ENCODE measurements at places on chromosomes 1 and 21.

- DNase-seq: no peak
Observed at GRCh38 chr1:210653771-210654170, 325.1 kb downstream of the HHAT start.

DNA sequence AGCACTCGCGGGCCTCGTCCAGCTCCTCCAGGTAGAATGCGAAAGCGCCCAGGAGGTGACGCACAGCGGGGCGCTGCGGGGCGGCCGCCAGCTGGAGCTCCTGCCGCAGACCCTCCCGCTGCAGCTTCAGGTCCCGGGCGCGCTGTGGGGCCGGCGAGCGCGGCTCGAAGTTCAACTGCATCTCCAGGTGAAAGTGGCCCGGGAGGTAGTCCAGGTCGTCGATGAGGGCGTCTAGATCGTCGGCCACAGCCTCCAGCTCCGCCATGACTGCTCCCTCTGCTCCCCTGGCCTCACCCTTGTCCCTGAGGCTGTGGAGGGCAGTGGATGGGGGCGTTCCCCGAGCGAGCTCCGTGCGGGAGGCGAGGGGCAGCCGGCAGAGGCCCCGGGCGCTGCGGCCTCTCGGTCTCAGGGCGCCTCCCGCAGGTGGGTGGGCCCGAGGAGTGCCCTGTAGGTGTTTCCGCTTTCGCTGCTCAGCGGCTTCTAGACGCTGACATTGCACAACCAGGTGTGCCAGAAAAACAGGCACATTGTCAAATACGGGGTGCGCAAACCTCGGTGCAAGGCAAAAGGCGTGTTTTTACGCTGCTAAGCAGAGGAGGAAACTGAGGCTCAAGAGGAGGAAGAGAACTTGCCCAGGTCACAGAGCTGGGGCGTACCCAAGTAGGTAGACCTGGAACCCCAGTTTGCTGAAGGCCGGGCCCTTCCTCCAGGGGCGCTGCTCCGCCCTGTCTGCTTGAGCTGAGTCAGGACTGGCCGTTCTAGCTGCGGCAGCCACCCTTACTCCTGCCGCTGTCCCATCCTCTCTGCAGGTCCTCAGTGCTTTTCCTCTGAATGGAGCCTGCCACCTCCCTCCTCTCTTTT is at the start of gene TTC22:
Gene TTC22 (minus strand): TSS at position 425 of the 861 bp plus-strand sequence. CDS start 160 bp downstream, at position 265.
- no peak for DNase-seq

DNA sequence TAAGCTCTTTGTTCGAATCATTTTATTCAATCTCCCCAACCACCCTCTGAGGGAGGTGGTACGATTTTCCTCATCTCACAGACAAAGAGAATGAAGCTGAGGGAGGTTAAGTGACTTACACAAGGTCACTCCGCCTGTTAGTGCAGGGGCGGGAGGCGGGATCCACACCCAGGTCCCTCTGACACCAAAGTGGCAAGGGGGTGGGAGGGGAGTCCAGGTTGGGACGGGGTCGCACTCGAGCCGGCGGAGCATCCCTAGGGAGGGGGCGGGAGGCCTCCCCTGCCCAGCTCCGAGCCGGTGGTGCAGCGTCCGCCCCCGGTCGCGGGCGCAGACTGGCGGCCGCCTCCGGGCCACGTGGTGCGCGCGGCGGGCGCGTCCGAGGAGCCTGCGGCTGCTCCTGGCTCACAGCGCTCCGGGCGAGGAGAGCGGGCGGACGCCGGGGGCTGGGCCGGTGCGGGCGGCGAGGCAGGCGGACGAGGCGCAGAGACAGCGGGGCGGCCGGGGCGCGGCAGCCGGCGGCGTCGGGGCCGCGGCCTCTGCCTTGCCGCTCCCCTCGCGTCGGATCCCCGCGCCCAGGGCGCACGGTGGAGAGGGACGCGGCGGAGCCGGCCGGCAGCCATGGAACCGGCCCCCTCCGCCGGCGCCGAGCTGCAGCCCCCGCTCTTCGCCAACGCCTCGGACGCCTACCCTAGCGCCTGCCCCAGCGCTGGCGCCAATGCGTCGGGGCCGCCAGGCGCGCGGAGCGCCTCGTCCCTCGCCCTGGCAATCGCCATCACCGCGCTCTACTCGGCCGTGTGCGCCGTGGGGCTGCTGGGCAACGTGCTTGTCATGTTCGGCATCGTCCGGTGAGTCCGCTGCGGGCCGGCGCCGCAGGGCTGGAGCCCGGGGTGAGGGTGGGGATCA is at the start of gene OPRD1:
Gene OPRD1 (plus strand): TSS at position 405 of the 903 bp plus-strand sequence. CDS start 214 bp downstream, at position 619.
- DNase-seq: no peak

- DNase-seq: no peak
Observed at GRCh38 chr1:25073640-25074270, 143.7 kb upstream of the RUNX3 start.

GRCh38 chr1:92998821-92999220 is 37.6 kb upstream of the DIPK1A start:
- DNase-seq: no peak

DNA sequence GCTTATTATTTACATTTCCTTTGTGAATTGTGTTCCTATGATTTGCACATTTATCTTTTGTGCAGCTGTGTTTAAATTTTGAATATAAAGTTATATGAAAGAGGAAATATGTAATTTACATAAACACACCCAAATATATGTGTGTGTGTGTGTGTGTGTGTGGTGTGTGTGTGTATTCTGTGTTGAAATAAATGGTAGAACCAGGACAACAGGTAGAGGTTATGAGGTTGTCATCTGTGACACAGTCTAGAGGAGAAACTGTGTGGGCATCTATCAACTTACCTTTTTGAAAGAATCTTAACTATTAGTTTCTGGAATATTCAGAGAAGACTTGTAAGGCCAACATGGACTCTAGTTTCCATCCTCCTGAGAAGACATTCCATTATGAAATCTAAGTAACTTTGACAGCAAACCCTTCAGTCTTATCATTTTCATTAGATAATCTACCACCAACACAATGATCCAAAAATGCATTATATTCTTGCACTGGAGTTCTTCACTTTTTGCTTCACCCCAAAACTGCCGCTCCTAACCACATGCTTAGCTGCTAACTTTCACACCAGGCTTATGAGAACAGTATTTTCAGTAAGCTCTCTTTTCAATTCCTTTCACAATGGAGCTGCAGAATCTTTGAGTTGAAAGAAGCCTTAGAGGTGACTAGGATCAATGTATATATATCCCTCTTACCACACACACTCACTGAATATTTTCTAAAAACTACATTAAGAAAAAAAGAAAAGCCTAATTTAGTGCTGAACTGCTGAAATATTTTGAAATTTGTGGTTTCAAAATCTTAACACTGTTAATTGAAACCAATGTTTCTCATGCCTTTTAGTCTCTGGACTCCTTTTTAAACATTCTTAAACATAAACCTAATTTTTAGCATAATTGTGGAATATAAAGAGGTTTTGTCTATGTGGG is 21.8 kb downstream of the PTPRC start:
- DNase-seq: no peak

- no peak for DNase-seq
Observed at GRCh38 chr1:185595835-185596667, 138.1 kb upstream of the HMCN1 start.

DNA sequence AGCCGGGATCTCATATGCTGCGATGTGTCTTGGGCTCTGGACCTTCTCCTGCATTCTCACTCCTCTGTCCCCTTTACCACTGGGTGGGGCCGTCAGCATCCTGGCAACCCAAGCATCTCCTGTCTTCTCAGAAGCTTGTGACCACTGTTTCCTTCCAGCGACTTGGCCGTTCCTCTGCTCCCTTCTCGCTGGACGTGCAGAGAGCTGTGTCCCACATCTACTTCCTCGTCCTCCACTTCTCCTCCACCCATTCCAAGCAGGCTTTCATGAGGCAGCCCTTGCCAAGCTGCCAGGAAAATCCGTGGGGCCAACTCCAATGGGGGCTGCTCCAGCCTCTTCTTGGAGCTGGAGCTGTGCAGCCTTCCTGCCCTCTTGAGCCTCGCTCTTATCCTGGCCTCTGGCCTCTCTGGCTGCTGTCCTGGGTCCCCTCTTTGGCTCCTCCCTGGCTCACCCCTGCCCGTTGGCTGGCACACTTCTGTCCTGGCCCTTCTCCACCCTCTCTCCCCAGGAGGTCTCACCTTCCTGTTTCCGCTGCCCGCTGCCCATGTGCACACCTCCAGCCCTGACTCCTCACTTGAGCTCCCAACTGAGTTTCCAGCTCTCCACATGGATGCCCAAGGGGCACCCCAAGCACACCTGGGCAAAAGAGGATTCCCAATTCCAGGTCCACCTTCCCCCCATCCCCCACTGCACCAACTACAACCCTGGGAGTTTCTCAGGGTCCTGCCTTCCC is 8.7 kb downstream of the FAM131C start:
- no peak for DNase-seq

GRCh38 chr1:22518379-22518778 is 44.9 kb upstream of the EPHA8 start:
- DNase-seq: no peak

GRCh38 chr1:101905283-101905835 is 91.4 kb downstream of the OLFM3 start:
- no peak for DNase-seq

DNA sequence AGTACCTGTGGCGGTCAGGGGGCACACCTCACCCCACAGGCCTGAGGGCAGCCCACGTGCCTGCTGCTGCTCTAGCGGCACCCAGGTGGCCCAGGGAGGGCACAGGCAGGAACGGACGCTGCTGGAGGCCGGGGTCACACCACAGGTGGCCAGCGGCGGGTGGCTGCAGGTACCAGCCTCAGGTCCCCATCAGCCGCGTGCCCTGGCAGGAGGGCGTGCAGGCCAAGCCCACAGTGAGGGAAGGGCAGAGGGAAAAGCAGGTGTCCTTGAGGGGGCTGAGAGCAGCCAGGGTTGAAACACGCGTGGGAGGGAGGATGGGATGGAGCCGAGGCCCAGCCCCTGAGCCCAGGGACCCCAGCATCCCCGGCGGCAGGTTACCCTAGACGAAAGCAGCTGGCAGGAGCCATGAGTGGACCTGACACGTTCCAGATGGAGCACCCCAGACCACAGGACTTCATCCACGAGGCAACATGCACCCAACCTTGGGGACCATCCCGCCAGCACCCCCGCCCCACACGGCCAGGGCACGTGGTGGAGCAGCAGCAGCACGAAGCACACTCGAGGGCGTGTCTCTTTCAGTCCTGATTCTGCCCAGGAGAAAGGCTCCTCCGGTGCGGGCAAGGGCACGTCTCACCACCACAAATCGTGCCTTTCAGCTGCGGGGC is 3.7 kb downstream of the SLC19A1 start:
- no peak for DNase-seq

DNA sequence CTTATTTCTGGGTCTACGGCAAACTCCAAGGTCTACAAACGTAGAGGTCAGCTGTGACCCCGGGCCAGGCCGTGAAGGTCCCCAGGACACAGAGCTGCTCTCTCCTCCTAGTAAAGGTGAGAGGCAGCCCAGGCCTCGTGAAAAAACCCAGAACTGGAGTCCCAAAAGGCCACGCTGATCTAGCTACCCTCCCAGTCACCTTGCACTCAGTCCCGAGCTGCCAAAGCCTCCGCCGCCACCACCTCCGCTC is 125 bp downstream of the ATP5PF start:
- DNase-seq: no peak

GRCh38 chr21:17636711-17637110 is 24.0 kb upstream of the BTG3 start:
- DNase-seq: no peak

- DNase-seq: peak; percentile 77
Observed at GRCh38 chr1:1318131-1318652, 6.3 kb downstream of the INTS11 start.

GRCh38 chr1:64940025-64940424 is 26.3 kb downstream of the JAK1 start:
- no peak for DNase-seq

DNA sequence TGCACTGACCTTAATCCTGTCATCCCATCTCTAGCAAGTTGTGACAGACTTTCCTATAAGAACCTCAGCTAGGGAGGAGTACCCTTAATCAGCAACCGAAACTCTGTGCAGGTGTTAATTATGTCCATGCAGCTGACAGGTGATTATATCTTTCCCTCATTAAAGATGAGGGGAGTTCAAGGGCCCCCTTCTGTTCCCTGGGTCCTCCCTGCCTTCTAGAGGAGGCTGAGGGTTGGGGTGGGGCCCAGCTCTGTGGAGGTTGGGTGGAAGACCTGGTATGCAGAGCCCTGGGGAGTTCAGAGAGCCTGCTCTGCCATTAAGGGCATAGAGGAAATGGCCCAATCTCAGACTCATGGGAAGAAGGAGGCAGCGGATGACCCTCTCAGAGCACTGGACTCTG is 35.6 kb upstream of the CRNN start:
- no peak for DNase-seq

- no peak for DNase-seq
Observed at GRCh38 chr1:229326601-229327000, 16.2 kb downstream of the CCSAP start.

DNA sequence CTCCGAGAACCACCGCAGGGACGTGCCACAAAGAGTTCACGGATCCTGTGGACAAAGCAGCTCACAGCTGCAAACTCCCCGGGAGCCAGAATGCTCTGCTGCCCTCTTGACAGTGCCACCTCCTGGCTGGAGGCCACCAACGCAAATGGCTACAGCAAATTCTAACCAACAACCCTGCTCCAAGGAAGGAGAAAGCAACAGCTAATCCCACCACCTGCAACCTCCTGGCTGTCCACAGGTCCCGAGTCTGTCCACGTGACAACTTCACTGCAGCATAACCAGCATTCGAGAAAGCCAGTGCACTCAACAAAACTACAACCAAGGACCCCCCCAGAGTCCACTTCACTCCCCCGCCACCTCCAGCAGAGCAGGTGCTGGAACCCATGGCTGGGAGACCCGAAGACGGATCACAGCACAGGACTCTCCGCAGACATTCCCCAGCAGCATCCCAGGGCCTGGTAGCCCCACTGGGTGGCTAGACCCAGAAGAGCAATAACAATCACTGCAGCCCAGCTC is 17.3 kb downstream of the POFUT2 start:
- DNase-seq: no peak

GRCh38 chr1:65820983-65821382 is 28.3 kb downstream of the PDE4B start:
- peak; percentile 71 for DNase-seq

- no peak for DNase-seq
Observed at GRCh38 chr1:204859861-204860267, 10.8 kb upstream of the NFASC start.

GRCh38 chr1:112040891-112041740 is 51.6 kb upstream of the KCND3 start:
- no peak for DNase-seq

- no peak for DNase-seq
Observed at GRCh38 chr1:155127967-155128754, 485 bp downstream of the EFNA1 start.

DNA sequence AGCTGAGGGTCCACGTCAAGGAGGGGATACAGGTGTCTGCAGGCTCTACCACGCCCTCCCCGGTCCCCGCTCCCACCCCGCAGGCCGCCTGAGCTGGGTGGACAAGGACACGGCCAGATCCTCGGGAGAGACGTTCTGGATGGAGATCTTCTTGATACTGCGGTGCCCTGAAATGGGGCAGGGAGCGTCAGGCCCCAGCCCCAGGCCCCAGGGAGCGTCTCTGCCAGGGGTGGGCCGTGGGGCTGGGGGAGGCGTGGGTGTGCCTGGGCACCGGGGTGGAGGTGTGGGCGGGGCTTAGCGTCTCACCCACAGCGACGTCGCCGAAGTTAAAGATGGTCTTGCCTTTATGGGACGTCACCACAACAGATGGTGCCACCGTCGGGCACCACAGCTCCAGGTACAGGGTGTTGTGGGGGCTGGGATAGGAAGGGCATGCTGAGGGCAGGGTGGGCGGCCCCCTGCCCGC is 7.3 kb upstream of the TMEM52 start:
- no peak for DNase-seq
